Forelimb muscle (tissue), 1 donor: ENCODE measurements at places on chromosomes 6 and 20. TPM values are rescaled to one million over a fixed set of nuclear protein-coding genes. Genes with fewer than 3 reads are reported as not detected.

Gene VARS2
- polyA plus RNA-seq: 30.7 TPM

Gene MATN4
- polyA plus RNA-seq: 0.57 TPM

Gene RAB44
- 0.05 TPM for polyA plus RNA-seq

Gene DCBLD1
- 7.5 TPM for polyA plus RNA-seq

Gene MYB
- polyA plus RNA-seq: 0.77 TPM

Gene C20orf141
- not detected for polyA plus RNA-seq

Gene PACSIN1
- polyA plus RNA-seq: 1.1 TPM

DNA sequence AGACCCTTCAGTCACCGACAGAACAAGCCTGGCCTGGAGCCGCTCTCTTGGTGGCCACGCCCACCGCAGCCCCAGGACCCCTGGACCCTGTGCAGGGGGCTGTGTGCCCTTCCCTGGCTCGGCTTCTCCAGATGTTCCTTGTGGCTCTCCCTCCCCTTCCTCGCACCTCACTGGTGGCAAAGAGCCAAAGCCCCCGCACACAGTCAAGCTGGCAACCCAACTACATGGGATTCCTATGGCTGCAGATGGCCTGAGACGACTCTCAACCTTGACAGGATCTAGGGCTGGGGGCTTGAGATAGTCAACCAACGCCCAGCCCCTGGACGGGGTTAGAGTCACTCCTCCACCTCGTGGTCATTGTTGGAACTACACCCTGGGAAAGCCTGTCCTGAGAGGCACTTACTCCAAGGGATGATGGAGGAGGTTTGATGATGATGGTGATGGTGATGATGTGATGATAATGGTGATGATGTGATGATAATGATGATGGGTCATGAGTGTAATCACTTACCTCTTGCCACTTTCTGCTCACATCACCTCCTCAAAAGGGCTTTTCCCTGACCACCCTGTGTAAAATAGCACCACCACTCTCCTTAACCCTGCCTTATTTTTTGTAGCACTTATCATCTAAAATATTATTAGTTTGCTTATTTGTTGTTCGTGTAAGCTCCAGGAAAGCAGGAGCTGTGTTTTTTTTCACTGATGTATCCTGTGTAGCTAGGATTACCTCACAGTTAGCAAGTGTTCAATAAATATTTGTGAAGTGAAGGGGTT, 278.4 kb downstream of the LRFN2 start:
- DNase-seq: no peak

GRCh38 chr20:57738484-57738883, 28.7 kb upstream of the PMEPA1 start:
- no peak for DNase-seq

GRCh38 chr6:136956590-136957544, 34.8 kb downstream of the SLC35D3 start:
- no peak for DNase-seq

DNA sequence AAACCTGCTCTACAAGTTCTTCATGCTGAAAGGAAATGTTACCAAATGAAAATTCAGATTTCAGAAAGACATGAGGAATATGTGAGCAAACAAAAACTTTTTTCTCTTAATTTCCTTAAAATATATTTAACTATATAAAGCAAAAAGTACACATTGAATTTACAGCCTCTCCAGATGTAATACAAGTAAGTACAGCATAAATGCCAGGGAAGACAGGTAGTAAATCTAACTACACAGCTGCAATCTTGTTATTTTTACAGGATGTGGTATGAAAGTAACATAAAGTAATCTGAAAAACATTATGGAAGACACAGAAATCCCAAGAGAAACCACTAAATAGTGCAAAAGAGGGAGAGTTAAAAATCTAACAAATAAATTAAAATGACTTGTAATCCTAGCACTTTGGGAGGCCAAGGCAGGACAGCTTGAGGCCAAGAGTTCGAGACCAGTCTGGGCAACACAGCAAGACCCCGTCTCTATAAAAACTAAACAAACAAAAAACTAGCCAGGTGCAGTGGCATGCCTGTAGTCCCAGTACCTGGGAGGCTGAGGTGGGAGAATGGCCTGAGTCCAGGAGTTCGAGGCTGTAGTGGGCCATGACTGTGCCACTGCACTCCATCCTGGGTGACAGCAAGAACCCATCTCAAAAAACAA, 50.7 kb downstream of the FAM8A1 start:
- DNase-seq: no peak

GRCh38 chr6:14977747-14978382, 268.0 kb upstream of the JARID2 start:
- DNase-seq: no peak

- DNase-seq: no peak
Measured at GRCh38 chr6:170475118-170475517, 78.0 kb downstream of the PSMB1 start.

DNA sequence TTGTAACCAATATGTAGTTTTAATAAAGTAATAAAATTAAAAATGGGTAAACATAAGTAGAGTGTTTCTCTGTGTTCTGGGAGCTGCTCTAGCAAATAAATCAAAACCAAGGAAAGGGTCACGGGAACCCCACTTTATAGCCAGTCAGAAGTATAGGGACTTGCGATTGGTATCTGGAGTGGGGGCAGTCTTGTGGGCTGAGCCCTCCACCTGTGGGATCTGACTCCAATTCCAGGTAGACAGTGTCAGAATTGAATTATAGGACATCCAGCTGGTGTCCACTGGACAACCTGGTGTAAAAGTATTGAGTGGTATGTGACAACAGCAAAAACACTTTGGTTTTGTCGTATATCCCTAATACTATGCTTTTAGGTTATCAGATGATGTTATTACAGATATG, 14.5 kb downstream of the SOD2 start:
- DNase-seq: no peak

DNA sequence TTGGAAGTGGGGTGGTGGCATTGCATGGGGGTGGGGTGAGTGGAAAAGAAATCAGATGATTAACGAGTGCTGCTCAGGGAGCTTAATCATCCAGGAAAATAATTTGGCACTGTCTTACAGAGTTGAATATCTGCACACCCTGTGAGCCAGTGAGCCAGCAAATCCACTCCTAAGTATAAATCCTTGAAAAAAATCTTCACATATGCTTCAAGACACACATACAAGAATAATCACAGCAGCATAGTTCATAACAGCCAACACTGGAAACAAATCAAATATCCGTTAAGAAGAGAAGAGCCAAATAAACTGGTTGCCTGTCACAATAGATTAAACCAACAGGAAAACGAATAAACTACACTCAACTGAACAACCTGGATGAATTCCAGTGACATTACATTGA, 62.8 kb downstream of the SAMD3 start:
- DNase-seq: no peak

DNA sequence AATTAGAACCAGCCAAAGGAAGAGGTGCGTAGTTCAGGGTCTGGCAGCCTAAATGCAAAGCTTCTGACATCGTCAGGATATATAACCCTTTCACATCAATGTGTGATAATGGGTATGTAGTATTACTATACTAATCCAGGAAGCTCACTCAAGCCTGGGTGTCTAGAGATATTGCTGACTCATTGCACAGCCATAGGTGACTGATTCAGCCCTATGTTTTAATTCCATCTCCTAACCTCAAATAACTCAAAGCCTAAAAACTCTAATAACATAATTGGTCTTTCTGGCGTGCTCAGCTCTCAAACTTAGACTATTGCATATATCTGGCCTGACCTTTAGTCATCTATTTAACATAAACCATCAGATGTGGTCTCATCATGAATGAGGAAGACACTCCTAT, 658.4 kb downstream of the TBC1D32 start:
- no peak for DNase-seq
